Cerebellar nuclear complex (tissue), 1 donor: ENCODE measurements at places on chromosomes 16 and 17.
A peak's percentile ranks its signal among the peaks of the same experiment; 100 is the strongest.

DNA sequence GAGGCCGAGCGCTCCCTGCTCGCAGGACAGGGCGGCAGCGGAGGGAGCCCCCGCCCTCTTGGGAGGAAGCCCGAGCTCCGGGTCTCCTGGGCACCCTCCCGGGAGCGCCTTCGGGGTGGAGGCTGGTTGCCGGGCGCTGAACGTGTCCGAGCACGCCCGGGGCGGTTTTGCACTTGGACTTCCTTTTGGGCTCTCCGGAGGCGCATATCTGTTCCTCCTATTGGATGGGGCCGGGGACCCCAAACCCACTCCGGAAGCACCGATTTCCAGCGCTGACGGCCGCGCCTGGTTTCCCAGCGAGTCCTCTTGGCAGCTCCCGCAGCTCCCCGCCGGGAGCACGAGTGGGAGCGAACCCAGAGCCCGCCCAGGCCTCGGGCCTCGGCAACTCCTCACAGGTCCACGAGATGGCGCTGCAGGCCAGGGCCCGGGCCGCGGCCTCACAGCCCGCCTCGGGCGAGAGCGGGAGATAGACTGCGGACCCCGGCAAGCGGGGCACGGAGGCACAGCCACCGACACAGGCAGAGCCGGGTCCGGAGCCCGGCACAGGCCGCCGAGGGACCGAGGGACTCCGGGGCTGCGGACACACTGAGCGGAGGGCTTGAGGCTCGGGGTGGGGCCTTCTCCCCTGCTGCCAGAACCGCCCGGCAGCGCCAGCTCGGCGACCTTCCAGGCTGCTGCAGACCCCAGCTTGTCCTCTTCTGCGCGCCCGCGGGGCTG is 12.7 kb downstream of the TBX2 start:
- DNase-seq: no peak

- peak; percentile 31 for DNase-seq
These were observed 25.0 kb upstream of the ADAM11 start for GRCh38 chr17:44733753-44734152.

- DNase-seq: no peak
These were observed 43.2 kb upstream of the METRNL start for GRCh38 chr17:83036193-83036592.

GRCh38 chr17:27858621-27859305 is 34.4 kb downstream of the LYRM9 start:
- DNase-seq: no peak

GRCh38 chr17:58615768-58616659 is 75.8 kb downstream of the TEX14 start:
- DNase-seq: no peak

GRCh38 chr17:48597778-48598631 is 4.4 kb upstream of the HOXB5 start:
- DNase-seq: no peak

- peak; percentile 64 for DNase-seq
These were observed 12.3 kb downstream of the GLIS2 start for GRCh38 chr16:4328046-4328781.
